Smooth muscle cell of the brain vasculature (primary cell): ENCODE measurements at places on chromosomes 16 and 17.

- no peak for DNase-seq
These were observed 19.0 kb downstream of the MRPS23 start for GRCh38 chr17:57830880-57831279.

DNA sequence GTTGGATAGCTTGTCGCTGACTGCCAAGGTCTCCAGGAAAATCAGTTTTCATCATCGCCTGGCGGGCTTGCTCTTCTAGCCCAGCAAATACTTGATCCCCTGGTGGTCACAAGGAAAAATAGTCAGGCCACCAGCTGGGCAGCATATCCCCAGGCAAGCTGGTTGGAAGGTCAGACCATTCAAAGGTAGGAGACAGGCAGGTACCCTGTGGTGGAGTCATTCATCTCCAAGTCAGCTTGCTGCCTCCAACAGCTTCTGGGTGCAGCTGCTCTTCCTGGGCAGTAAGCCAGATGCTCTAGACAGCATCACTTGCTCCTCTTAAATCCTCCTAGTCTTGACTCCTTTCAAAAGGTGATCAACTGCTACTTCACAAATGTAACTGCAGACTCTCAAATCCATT is 16.0 kb downstream of the ZNF821 start:
- DNase-seq: no peak

- no peak for DNase-seq
These were observed 9.4 kb downstream of the ABCC1 start for GRCh38 chr16:15958703-15959348.

DNA sequence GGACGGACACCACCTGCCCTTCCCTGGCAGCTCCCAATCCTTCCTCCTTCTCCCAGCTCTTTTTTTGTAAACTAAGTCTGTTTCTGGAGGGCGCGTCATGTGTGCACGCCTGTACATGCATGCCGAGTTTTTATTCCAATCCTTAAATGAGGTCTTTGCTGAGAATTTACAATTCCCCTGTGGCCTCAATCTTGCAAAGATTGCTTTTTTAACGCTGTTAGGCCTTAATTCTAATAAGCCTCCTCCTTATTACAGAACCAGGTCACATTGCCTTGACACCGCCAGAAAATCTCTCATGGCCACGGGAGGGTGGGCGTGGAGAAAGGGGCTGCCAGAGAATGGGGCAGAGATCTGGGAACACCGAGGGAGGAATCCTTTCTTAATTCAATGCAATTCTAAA is 17.6 kb downstream of the RBFOX3 start:
- no peak for DNase-seq

DNA sequence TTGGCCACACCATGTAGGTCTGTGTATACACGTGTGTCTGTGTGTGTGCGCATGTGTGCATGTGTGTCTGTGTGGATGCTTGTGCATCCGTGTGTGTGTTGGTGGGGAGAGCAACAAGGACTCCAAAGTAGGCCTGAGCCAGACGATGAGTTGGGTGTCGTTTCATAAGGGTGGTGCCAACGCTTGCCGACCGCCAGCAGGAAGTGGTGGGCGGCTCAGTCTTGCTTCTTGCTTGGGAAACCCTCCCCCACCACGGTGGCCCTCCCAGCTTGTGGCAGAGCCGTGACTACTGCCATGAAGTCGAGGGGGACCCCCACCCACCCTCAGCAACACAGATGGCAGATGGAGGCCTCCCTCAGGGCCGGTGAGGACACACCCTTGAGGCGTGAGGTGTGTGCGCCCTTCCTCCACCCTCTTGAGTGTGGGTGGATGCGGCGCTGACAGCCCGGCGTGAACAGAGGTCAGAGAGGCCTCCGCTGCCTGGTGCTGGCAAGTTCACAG is 17.5 kb downstream of the SBK1 start:
- no peak for DNase-seq
